ENCODE measurements at places on chromosomes 4 and X.

DNA sequence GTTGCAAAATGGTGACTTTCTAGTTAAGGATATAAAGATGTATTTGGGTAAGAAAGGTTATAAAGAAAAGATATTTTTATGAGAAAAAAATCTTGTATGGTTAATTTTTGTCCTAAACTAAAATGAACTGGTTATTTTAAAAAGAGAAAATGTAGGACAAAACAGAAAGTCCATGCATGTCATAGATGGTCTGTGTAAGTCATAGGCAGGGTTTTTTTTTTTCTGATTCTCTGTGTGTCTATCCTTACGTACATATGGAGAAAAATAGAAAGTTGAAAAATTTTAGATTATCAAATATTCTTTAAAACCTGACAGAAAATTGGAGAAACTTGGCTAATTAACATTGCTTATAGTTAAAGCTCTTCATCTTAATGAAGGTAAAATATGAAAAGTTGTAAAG, 493.4 kb downstream of the IQCM start:
- DNase-seq = no peak

DNA sequence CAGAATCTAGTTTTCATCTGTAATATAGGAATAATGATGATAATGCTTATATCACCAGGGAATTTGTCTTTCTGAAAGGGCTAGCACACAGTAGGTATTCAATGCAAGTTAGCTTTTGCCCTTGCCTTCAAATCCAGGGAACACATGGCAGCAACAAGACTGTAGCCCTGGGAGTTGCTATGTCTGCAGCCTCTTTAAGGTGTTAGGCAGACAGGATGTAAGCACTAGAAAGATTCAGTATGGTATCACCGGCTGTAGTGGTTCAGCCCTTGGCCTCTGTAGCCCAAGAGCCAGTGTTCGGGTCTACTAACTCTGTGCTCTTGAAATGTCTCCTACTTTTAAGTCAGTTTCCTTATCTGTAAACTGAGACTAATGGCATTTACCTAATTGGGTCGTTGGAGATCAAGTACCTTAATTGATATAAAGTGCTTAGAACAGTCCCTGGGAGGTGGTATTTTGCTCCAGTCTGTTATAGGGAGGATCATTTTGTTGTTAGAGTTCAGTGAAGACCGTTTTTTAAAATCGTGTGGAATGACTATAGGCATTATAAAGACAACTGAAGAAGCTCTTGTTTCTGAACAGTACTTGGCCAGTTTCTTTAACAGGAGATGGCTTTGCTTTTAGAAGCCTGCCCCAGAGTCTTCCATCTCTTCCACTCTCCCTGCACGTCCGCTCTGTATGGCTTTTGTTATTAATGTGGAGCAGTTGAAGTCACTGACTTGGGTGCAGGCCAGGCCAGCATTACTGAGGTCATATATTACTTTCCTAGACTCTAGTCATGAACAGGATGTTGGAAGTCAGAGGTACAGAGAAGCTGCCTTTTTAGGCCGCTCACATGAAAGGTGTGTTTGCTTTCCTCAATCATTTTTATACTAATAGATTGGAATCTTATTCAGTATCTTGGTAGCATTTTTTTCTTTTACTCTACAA, 44.8 kb downstream of the GAB1 start:
- no peak for DNase-seq

- DNase-seq = peak; percentile 60
Observed at GRCh38 chr4:139603576-139604410, 47.8 kb upstream of the SETD7 start.

- no peak for DNase-seq
Observed at GRCh38 chr4:17166954-17167353, 268.5 kb upstream of the LDB2 start.

DNA sequence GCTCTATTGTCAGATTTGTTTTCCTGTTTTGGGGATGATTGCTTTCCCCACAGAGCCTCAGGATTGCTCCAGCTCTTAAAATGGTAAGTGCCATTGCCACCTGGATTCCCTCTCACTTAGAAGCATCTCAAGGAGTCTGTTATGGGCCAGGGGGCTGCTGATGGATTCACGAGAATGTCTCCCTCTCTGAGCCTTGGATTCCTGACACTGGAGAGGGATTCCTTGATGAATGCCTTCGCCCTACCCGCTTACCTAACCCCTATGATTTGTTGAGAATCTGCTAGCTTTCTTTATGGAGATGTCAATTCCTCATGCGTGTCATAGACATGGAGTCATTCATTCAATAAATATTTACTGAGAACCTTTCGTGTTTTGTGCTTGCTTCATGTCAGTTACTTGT, 36.9 kb upstream of the TENM3 start:
- DNase-seq = no peak

- DNase-seq = no peak
Observed at GRCh38 chr4:23697722-23698121, 192.1 kb downstream of the PPARGC1A start.

GRCh38 chrX:7709845-7710244, 133.1 kb upstream of the VCX start:
- DNase-seq = no peak

- no peak for DNase-seq
Observed at GRCh38 chrX:46376246-46376885, 168.9 kb downstream of the ZNF674 start.

DNA sequence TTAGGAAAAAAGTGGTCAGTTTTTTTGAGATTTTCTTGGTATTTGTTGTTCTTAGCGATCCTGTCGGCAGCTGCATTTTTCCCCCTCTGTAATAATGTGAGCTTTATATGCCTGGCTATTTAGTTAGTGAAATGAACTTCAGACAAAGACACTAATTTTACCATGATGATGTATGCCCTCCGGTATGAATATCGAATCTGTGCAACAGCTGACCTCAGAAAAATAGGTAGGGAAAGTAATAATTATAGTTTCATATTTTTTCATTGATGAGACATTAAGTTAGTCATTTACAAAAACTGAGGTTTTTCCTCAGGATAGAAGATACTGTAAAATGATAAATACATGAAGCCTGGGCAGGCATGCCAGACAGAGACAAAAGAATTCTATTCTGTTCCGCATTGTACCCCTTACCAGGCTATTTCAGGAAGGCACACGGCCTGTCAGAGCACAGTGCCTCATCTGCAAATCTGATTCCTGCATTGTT, 155.8 kb downstream of the SHROOM3 start:
- no peak for DNase-seq

GRCh38 chr4:5893591-5893990, 705 bp upstream of the CRMP1 start:
- no peak for DNase-seq

GRCh38 chr4:89837385-89837992, 528 bp upstream of the SNCA start:
- no peak for DNase-seq

DNA sequence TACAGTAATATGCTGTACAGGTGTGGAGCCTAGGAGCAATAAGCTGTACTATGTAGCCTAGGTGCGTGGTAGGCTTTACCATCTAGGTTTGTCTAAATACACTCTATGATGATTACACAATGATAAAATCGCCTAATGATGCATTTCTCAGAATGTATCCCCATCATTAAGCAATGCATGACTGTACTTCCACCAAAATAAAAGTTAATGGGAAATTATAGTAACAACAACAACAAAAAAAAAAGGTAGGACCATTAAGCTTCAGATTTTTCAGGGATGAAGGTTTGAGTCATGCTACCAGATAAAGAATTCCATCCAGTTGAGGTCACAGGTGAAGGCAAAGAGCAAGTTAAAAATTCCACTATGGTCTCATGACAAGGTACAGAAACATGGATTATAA, 68.2 kb downstream of the MAGEA10 start:
- no peak for DNase-seq

DNA sequence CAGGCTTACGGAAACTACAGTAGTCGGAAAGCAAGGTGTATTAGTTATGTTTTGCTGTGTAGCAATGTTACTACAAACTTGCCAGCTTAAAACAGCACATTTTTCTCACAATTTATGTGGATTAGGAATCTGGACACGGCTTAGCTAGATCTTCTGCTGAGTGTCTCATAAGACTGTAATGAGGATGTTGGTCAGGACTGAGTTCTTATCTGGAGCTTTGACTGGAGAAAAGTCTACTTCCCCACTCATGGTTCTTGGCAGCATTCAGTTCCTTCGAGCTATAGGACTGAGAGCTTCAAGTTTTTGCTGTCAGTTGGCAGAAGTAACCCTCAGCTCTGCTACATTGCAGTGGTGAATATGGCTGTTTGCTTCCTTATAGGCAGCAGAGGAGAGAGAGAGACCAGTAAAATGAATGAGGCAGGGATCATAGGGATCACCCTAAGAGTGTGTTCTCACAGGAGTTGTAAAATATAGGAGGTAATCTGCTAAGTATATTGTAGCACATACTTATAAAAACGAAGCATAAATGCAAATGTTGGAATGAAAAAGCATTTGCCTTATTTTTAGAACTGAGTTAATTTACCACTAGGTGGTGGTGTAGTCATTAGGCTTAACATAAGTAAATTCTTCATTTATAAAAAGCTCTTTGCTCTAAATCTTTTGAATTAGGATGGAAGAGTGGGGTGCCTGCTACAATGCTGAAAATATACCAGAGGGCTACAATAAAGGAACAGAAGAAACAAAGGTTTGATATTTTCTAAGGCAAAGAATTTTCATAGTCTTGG, 38.6 kb downstream of the ALG13 start:
- DNase-seq = no peak
